AG04449 (cell line): ENCODE measurements at places on chromosomes 5 and 9.

GRCh38 chr9:88177371-88177770 lies 39.1 kb upstream of the SPATA31C2 start:
- DNase-seq, result no peak

GRCh38 chr5:129689045-129689444 lies 58.8 kb upstream of the MINAR2 start:
- no peak for DNase-seq

DNA sequence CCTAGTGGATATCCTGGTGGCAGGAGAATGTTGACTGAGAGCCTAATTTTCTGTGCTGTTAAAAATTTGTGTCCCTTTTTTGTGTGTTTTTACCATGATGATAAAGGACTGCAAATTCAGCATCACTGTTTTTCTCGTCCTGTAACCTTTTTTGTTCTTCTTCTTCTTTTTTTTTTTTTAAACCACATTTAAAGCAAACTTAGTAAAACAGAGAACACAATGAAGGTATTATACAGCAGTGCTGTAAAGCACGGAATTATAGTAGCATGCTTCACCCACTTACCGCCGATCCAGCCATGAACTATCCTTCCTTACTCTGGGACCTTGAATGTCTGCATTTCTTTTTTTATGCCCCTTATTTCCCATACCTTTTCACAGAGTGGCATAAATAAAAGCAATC lies 280.0 kb downstream of the ARHGAP26 start:
- no peak for DNase-seq

GRCh38 chr5:142931896-142932686 lies 161.9 kb downstream of the ARHGAP26 start:
- DNase-seq, result no peak

- DNase-seq, result no peak
Observed at GRCh38 chr9:119873877-119874276, 504.6 kb upstream of the BRINP1 start.

DNA sequence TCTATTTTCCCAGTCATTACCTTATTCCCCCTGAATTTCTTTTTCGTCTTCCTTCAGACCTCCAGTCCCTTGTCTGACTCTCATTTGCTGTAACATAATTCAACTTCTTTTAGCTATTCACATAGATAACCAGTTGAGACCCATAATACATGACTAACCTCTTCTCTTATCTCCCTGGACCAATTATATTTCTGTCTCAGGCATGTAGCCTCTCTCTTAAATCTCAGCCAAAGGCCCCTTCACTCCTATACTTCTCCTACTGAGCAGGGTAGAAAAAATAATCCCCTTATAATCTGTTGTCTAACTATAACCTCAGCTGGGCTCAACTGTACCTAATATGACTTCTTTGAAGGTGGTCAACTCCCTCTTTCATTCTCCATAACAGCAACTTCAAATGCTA lies 20.9 kb downstream of the RANBP6 start:
- DNase-seq, result no peak

GRCh38 chr9:90107040-90107725 lies 502.4 kb downstream of the GADD45G start:
- no peak for DNase-seq

- DNase-seq, result no peak
Observed at GRCh38 chr5:115584501-115584900, 17.8 kb downstream of the TICAM2 start.

GRCh38 chr9:109274884-109275730 lies 45.8 kb downstream of the EPB41L4B start:
- DNase-seq, result no peak

GRCh38 chr5:2006193-2006970 lies 123.7 kb upstream of the IRX4 start:
- no peak for DNase-seq

DNA sequence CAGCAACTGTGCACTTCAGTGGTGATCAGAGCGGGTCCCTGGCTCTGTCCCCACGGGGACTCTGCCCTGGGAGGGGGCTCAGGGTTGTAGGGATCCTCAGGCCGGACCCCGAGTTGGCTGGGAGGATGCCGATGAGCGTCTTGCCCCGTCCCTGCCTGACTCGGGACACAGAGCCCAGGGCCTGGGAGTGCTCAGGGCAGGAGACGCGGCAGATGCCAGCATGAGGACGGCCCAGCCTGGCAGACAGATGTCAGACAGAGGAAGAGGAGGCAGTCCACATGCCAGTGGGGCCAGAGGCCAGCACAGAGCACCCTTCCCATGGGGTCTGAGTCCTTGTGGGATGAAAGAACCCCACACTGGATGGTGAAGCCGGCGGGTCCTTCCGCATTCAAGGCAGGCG lies 11.3 kb downstream of the LCN12 start:
- DNase-seq, result no peak

DNA sequence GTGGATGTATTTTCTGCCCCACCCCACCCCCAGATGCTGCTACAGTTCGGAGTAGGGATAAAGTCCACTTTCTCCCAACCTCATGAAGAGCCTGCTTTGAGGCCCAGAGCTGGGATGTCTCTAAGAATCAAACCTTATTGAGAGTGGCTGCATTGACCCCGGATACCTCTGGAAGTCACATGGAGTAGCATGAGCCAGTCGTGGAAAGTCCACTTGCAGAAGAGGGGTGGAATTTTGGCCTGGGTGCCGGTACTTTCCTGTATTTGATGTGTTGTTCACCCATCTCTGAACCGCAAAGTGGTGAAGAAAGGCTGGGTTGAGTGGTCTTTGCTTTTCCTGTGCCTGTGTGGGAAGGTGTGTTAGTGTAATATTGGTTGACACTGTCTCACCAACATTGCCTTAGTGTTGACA lies 3.7 kb downstream of the OTULIN start:
- no peak for DNase-seq

DNA sequence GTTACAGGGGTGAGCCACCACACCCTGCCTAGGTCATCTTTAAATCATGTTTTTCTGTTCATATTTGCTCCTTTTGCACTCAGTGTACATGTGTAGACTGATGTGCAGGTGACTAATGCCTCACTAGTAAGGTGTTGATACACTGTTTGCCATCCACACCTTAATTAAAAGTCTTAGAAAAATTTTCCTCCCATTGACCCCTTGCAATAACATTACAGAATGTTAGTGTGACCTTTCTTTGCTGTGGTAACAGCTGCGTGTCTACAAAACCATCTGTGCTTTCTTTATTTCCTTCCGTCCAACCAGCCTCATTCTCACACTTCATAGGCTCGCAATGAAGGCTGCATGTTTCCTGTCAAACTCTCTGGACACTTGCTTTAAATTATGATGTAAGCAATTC lies 6.6 kb upstream of the CEMIP2 start:
- DNase-seq, result no peak

DNA sequence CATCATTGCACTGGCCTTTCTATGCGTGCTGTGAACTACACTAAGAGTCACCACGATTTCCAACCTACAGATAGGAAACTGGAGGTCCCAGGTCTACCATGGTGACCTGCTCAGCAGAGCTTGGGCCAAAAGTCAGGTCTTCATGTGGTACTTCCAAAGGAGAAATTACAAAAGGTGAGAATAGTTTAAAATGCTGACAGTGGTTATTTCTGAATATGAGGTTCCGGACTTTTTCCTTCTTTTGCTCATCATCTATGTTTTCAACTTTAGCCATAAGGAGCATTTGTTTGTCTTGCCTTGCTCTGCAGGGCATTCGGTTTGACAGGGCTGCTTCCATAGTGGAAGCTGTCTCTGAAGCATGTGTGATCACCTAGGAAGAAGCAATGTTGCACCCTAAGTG lies 282.1 kb upstream of the IRX1 start:
- no peak for DNase-seq

DNA sequence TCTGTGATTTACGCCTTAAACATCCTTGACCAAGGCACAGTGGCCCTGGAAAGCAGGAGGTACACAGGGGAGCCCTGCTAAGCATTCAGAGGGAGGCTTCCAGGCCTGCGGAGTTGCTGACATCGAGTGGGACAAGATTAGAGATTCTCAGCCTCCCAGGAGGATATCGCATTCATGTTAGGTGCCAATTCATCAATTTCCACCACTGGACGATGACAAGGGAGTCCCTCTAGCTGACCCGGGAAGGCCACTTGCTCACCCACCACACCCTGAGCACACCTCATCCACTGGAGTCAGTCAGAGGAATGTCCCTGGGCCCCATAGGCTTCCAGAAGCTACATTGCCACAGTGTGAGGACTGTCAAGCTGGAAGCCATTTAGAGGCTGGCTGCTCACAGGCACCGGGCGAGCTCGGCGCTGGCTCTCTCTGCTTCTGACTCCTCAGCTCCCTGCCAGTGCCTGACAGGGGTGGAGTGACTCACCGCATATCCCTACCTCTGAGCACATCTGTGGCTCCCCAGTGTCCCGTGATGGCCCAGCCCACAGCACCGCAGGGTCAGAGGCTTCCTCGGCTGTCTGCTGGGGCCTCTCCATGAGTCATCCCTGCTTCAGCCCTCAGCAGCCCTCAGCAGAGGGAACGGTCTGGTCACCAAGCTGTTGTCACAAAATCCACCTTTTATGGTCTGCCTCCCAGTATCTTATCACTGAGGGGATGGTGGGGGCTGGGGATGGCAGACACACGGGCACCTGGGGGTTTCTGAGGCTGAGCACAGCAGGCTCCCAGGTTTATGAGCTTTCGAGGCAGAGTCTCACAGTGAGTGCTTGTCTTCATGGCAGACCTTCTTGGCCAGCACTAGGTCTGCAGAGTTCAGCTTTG lies 117.5 kb downstream of the ZNF608 start:
- DNase-seq, result peak; percentile 75

- no peak for DNase-seq
Observed at GRCh38 chr9:85944672-85945071, 3.7 kb downstream of the NAA35 start.

DNA sequence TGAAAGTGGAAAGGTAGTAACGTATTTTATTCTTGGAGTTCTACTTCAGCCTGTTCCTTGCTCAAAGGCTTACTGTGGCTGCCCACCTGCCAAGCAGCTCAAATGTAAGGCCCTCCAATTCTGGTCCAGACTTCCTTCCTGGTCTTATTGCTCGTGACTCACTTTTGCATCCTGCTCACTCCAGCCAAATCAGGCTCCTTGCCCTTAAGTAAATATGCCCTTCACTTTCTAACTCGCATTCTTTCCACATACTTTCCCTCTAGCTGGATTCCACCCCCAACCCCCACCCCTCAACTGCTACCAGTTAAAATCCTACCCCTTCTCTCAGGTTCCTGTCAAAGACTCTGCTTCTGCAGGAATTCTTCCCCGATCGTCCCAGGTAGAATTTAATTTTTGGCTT lies 96.6 kb downstream of the GALNT10 start:
- DNase-seq, result peak; percentile 63

GRCh38 chr5:98880151-98880550 lies 48.7 kb downstream of the CHD1 start:
- DNase-seq, result no peak

DNA sequence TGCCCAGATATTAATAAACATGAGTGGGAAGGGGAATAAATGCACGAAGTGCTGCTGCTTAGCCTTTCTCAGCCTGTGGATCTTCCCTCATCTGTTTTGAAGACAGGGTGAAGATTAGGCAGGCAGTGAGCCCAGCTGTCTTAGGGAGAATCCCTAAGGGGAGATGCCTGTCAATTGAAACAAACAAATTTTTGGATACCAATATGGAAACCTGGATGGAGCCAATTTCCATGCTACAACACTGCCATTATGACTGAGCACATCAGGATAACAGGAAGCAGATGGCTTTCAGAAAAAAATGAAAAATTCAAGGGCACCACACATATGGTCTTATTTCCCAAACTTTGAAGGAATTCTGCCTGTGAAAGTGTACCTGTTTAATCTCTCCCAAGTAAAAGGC lies 80.3 kb downstream of the HMHB1 start:
- DNase-seq, result no peak

DNA sequence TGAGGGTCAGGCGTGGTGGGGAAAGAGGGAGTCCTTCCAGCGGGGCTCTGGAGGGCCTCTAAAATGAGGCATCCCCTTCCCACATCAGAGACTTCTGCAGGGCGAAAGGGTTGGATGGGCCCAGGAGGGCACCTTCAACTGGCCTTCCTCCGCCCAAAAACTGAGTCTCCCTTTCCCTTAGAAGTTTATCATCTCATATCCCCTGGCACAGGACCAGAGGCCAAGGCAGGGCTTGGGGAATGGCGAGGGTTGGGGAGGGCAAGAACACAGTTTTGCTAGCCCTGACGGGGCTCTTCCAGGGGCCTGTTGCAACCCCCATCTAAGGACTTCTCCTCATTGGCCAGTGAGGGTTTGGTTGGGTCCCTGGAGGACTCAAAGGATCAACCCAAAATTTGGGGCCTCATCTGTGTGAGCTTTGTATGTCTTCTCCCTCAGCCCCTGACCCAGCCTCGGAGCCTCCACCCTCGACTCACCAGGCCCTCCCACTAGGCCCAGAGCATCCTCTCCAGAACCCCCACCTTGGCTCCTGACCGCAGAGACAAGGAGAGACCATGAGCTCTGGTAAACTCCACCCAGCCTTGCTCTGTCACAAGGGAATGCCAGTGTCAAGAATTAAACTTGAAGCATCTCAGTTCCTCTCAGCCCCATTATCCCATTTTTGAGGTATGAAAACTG lies 24.1 kb downstream of the AQP7 start:
- DNase-seq, result no peak

GRCh38 chr5:119426057-119426456 lies 26.2 kb upstream of the HSD17B4 start:
- DNase-seq, result no peak

DNA sequence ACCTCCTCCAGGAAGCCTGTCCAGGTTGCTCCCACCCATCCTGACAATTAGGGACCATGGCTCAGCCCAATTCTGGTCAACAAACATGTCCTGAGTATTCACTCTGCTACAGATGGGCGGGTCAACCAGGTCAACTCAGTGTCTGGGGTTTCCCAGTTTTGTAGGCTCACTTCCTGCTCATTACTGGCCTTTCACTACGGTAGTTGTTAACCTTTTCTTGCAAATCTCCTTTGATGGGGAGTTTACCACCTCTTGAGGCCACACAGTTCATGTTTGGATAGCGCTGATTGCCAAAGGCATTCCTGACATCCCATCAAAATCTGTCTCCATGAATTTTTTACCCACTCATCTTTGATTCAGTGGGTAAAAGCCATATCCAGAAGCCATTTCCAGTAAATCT lies 13.8 kb downstream of the TMEM8B start:
- DNase-seq, result no peak

GRCh38 chr5:98904780-98905179 lies 24.0 kb downstream of the CHD1 start:
- no peak for DNase-seq

DNA sequence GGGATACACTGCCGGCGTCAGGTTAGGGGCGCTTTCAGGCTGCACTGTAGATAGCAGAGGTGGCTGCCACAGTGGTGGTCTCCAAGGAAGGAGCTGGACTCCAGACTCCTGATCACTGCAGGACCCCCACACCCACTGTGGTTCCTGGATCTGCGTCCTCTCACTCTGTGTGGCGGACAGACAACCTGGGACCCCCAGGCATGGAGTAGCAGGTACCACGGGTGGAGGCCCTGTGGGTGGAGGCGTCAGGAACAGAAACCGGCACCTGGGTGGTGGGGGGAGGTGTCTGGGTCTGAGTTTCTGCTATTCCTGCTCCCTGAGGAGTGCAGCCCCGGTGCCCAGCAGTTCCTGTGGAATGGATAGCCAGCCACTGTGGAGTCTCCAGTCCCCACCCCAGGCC lies 75.1 kb upstream of the PCAT7 start:
- no peak for DNase-seq
